ACHN (cell line): ENCODE measurements at places on chromosomes 7 and 10.

- DNase-seq = peak; percentile 9
These were observed 268.5 kb downstream of the RPS24 start for GRCh38 chr10:78301891-78302738.

- DNase-seq = peak; percentile 89
These were observed 339.2 kb upstream of the PODXL start for GRCh38 chr7:131895541-131896164.

DNA sequence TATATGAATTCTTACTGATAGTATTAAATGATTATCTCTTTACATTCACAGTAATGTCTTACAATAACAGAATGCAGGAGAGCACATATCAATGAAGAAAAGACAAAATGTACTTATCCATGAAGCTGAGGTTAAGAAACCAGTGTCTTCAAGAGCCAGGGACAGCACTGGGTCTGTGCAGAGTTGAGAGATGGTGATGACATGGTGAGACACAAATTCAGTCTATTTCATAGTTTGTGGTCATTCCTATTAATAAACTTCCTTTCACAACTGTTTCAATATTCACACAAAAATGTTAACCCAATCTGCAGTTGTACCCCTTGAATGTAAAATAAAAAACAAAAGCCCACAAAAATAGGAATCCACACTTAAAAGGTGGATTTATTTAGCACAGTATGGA is 5.3 kb upstream of the MAGI2 start:
- no peak for DNase-seq

DNA sequence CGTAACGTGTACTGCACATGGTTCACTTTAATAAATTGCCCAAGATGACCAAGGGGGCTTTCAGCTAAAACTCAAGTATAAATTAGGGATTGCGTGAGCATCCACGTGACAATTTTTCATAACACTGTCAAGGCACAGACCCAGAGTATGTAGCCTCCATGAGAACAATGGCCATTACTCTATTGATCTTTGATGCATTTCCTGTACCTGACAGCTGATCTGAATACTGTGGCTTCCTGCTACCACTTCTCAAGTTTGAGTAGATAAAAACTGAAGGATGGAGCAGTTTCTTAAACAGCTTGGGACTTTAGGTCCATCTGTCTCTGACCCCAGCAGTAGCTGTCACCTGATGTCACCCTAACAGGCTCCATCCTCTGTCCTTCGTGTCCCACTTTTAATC is 98.9 kb downstream of the ABCC2 start:
- no peak for DNase-seq

DNA sequence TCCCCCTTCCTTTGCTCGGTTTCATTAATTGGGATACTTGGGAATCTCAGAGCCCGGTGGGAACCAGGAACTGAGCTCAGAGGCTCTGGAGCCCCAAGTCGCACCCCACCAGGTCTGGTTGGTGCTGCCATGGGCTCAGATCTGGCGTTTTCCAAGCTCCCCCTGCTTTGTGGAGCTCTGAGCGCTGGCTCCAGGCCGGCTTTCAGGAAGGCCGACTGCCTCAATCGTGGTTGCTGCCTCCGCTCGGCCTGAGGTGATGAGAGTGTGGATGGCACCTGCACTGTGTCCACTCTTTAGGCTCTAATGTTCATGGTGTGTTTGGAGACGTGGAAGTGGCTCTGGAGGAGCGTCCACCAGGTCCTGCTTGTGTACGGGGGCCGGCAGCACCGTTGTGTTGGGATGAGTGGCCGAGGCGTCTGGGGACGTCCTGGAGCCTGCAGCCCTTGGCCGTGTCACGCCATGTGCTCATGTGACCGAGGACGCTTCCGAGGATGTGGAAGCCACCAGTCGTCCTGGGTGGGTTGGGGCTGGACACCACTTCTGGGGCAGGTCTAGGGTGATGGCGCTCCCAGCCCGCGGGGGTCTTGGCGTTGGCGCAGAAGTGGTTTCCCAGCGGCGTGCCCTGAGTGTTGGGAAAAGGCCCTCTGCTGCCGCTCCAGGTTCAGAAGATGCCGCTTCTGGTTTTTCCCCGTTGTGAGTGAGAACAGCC is 8.2 kb downstream of the INPP5A start:
- no peak for DNase-seq

DNA sequence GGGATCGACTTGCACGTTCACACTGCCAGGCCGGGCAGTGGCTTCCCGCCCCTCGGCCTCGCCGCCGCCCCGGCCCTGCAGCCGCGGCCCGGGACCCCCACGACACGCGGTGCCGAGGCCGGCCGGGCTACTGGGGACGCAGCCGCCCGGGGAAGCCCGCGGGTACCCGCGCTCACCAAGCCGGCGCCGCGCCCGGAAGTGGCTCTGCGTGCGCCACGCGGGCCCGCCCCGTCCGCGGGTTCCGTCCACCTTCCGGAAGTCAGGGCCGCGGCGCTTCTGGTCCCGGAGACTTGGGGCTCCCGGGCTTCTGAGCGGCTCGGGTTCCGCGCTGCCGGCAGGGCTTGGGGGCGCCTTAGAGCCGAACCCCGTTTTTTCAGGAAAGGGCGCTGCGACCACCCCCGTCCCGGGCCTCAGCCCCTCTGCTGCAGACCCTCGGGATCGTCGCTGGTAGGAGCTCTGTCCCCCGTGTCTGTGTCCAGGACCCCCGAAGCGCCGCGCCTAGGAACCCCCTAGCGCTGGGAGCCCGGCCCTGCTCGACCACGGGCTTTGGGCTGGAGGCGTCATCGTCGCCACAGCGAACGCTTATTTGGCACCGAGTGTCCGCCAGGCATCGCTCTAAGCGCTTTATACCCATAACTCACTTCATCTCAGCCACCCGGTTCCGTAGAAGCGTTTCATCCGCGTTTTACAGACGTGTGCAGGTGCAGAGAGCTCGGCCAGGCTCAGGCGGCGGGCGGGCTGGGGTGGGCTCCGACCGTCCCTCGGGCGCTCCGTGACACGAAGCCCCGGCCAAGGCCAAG is at the start of gene PSMG3:
PSMG3 (minus strand) TSS at position 200 of the 800 bp plus-strand sequence. CDS start 693 bp downstream, outside the sequence.
- DNase-seq = peak; percentile 96

DNA sequence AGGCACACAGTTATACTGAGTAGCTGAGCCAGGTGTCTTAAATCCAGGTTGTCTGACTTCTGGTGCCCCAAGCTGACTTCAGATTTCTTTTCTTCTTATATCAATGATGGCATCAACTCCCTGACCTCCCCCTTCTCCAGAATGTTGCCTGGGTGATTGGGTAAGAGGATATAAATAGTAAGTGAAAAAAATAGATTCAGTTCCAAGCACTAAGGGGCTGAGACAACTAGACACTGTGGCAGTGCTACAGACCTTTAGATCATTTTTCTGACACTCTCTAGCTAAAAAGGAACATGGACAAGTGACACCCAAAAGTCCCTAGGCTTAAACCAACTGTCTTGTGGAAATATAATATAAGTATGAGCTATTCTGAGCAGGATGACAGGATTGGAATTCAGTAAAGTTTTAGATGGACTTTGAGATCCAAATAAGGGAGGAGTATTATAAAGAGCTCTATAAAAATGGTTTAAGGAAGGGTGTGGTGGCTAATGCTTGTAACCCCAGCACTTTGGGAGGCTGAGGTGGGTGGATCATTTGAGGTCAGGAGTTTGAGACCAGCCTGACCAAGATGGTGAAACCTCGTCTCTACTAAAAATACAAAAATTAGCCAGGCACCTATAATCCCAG is 589.1 kb upstream of the GALNT17 start:
- DNase-seq = no peak

- DNase-seq = no peak
These were observed 452.2 kb upstream of the SORCS1 start for GRCh38 chr10:107616463-107617410.

- DNase-seq = no peak
These were observed 95.7 kb downstream of the COL13A1 start for GRCh38 chr10:69897432-69897831.

- peak; percentile 25 for DNase-seq
These were observed 447.9 kb upstream of the PFKP start for GRCh38 chr10:2619472-2619871.

DNA sequence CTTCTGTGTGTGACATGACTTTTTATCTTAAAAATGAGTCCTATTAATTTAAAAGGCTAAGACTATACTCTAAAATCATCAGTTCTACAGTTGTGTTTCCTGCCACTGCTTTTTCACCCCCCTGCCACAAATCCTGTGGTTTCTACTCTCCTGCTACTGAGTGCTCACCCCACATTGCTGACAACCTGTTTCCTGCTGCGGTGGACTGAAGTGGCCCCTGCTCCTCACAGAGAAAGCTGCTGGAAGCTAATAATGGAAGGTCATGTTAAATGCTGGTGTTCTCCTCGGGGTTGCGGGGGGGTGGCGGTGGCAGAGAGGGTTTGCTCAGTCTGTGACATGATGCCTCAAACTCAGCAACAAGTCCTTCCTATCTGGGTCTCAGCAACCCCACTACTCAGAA is 113.2 kb upstream of the INHBA start:
- DNase-seq = no peak

GRCh38 chr10:112938808-112939482 is 11.1 kb upstream of the TCF7L2 start:
- no peak for DNase-seq

- DNase-seq = no peak
These were observed 128.6 kb downstream of the OAT start for GRCh38 chr10:124289851-124290795.

DNA sequence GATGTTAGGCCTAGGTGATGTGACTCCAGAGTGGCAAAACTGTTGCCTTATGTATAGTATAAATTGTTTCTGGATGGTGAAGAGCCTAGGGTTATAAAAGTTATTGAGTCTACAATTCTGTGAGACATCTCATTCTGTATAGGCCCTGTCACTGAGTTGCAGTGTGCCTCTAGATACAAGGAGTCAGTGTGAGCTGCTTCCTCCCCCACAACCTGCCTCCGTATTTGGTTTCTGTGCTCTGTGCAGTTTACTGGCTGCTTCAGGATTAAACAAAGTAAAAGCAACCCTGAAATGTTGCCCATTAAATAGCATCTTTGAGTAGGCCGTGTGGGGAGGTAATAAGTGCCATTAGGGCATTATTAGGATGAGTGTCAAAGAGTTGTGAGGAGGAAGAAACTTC is 1.9 kb upstream of the IFRD1 start:
- no peak for DNase-seq

- no peak for DNase-seq
These were observed 10.3 kb downstream of the SLK start for GRCh38 chr10:103977204-103977603.

DNA sequence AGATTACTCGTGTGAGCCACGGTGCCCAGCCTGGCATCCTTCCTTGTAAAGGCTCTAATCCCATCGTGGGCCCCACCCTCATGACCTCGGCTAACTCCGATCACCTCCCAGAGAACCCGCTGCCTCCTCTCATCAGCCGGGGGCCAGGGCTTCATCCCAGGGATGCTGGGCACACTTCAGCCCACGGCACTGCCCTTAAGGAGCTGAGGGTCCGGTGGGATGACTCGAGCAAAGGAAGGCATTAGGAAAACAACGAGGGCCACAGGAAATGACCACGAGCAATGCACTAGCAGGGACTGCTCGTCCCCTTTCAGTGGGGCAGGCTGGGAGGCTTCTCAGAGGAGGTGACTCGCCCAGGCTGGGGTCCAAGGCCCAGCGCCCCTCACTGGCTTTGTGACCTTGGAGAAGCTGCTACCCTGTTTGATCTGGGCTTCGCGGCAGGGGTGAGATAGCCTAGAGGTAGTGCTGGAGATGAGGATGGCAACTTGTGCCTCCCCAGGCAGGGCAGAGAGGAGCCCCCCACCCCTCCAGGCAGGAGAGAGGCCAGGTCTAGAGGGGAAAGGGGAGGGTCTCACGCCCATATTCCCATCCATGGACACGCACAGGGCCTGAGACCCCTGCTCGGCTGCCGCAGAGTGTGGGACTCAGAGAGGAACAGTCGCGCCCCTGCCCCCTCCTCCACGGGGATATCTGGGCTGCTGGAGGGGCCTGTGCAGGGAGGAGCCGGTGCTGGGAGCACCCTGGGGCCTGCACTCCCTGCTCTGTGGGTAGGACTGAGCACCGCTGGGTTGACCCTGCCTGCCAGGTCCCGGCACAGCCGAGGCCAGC is 26.8 kb downstream of the ELFN1 start:
- no peak for DNase-seq

- DNase-seq = no peak
These were observed 458.8 kb downstream of the DNAJB6 start for GRCh38 chr7:157795643-157796042.

GRCh38 chr7:8710124-8710523 is 276.7 kb downstream of the NXPH1 start:
- DNase-seq = no peak
